Stomach (tissue), 19 donors: ENCODE measurements at places on chromosomes 1 and 21. TPM values are rescaled to one million over a fixed set of nuclear protein-coding genes. Genes with fewer than 3 reads are reported as not detected.

GRCh38 chr1:92953491-92953890 lies 7.8 kb downstream of the DIPK1A start:
- H3K4me1 ChIP-seq: peaks cover 61% of the 10 kb centered on the region
- H3K27me3 ChIP-seq: no peaks in the 10 kb centered on the region
- no peak for DNase-seq
- H3K36me3 ChIP-seq: no peaks in the 10 kb centered on the region
- no peak overlapping the region for H3K27ac ChIP-seq

OSCP1 gene
- 2.7 TPM for total RNA-seq

ELAVL4 gene
- total RNA-seq: not detected

GPR37L1 gene
- 0.72 TPM for total RNA-seq

DNA sequence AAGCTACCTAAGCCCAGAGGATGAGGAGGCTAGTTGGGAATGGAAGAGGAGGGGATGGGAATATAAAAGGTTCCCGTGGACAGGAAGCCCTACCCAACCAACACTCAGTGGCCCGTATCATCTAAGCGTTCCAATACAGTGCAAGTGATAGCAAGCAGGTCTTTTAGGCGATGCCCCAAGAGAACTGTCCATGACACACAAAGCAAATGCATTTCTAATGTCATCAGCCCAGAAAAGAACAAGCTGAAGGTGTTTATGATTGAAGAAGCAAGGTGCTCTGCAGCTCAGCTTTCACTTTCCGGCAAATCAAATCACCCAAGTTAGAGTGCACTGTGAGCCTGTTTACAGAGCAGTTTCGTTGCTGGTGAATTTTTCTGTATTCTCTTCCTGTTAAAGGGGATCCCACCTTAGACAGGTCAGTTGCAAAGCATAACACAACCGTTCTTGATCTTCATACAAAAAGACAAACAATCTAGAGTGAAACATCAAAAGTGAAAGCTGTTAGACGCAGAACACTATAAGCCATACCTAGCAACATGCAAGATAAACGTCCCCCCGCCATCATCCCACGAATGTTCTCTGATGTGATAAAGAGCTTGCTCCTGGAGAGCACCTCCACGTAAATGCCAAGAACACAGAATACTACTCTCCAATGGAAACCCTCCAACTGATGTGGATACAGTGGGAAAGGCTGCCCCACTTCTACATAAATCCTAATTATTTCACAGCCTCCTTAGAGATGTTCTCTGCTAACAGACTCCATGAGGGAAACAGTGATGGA lies 54.0 kb downstream of the PGBD5 start:
- no peak overlapping the region for H3K4me3 ChIP-seq
- H3K27ac ChIP-seq: no peak overlapping the region
- DNase-seq: no peak
- H3K27me3 ChIP-seq: no peaks in the 10 kb centered on the region
- H3K36me3 ChIP-seq: no peaks in the 10 kb centered on the region
- H3K4me1 ChIP-seq: no peaks in the 10 kb centered on the region

AK2 gene
- total RNA-seq: 71.0 TPM
